ENCODE measurements at places on chromosomes 12 and 14. TPM values are rescaled to one million over a fixed set of nuclear protein-coding genes. Genes with fewer than 3 reads are reported as not detected.

KRT6C gene
- not detected for total RNA-seq

ARHGAP9 gene
- total RNA-seq, result not detected

IAPP gene
- not detected for total RNA-seq

HPD gene
- total RNA-seq, result 4.9 TPM

ATP5F1B gene
- total RNA-seq, result 373 TPM

LYZ gene
- not detected for total RNA-seq

SDSL gene
- total RNA-seq, result 9.6 TPM

GRIP1 gene
- not detected for total RNA-seq

MLEC gene
- 61.4 TPM for total RNA-seq

CAPS2 gene
- total RNA-seq, result 0.23 TPM

ACSM4 gene
- total RNA-seq, result not detected

MIP gene
- not detected for total RNA-seq

DTX3 gene
- total RNA-seq, result 6.6 TPM

OR6C2 gene
- total RNA-seq, result not detected

USP44 gene
- total RNA-seq, result 0.09 TPM

DAO gene
- not detected for total RNA-seq

ANKS1B gene
- 1.2 TPM for total RNA-seq

ARHGEF25 gene
- 10.8 TPM for total RNA-seq

DTD2 gene
- total RNA-seq, result 44.6 TPM

BCDIN3D gene
- 3.6 TPM for total RNA-seq

CACNA1C gene
- 10.7 TPM for total RNA-seq

CMKLR1 gene
- 6.8 TPM for total RNA-seq

KRT78 gene
- total RNA-seq, result not detected

FANCM gene
- 2.5 TPM for total RNA-seq

FAM222A gene
- total RNA-seq, result 2.1 TPM

SMCO2 gene
- total RNA-seq, result not detected

TAS2R30 gene
- 0.26 TPM for total RNA-seq

SIX4 gene
- total RNA-seq, result 9.1 TPM

PPP2R5E gene
- 9.5 TPM for total RNA-seq

CHMP4A gene
- 31.7 TPM for total RNA-seq

ANO4 gene
- 4.4 TPM for total RNA-seq

PTPRB gene
- 0.60 TPM for total RNA-seq

OR4E2 gene
- not detected for total RNA-seq

RNASE3 gene
- total RNA-seq, result not detected

NOVA1 gene
- total RNA-seq, result 1.6 TPM

AQP5 gene
- 5.4 TPM for total RNA-seq

SYNDIG1L gene
- not detected for total RNA-seq

LMNTD1 gene
- not detected for total RNA-seq

RPS6KL1 gene
- total RNA-seq, result 0.26 TPM

B3GNT4 gene
- total RNA-seq, result not detected

AKAP3 gene
- total RNA-seq, result 0.58 TPM

KRT6A gene
- 1.4 TPM for total RNA-seq

PZP gene
- total RNA-seq, result not detected

SERPINA9 gene
- not detected for total RNA-seq

ALDH2 gene
- 98.0 TPM for total RNA-seq

RBP5 gene
- not detected for total RNA-seq

KRT5 gene
- not detected for total RNA-seq

TSPAN8 gene
- total RNA-seq, result 3.4 TPM

PMEL gene
- 0.47 TPM for total RNA-seq

RAPGEF3 gene
- 1.5 TPM for total RNA-seq

GLT8D2 gene
- total RNA-seq, result 34.1 TPM
